ENCODE measurements at places on chromosomes 1 and 21.

DNA sequence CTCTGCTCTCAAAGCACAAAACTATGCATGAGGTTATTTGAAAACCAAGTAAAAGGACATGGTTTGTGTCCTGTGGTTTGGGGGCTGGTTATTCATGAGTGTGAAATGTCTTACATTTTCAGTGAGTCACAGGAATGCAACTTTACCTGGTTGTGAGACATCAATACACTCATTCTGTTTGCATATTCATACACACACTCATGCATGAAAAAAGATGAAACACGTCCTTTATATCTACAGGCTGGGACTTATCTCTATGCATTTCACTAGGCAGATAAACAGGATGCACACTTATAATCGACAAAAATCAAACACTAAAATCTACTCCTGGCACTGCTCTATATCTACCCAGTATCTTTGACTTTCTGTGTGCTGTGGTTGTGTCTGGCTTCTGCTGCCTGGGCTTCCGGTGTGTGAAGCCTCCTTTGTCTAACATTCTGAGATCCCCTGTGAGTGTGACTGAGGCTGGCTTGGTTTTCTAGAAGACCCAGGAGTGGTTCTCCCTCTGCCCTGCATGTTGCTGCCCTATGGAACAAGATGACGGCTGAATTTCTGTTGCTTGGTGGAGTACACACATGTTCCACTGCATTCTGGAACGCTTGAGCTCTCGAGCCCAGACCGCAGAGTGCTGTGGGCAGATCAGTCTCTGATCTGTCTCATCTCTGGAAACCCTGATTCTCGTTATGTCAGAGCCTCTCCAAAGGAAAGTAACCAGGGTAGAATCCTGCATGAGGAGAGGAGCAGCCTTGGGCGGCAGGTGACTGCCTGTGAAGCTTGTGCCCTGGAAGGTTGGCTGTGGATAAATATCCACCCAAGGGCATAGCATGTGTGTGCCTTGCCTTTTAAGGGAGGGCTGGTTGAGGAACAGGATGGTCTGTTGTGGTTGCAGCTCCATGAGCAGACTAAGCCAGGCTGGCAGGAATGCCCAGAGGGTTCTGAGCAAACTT is 19.7 kb upstream of the FASLG start:
- peak; percentile 17 for DNase-seq

DNA sequence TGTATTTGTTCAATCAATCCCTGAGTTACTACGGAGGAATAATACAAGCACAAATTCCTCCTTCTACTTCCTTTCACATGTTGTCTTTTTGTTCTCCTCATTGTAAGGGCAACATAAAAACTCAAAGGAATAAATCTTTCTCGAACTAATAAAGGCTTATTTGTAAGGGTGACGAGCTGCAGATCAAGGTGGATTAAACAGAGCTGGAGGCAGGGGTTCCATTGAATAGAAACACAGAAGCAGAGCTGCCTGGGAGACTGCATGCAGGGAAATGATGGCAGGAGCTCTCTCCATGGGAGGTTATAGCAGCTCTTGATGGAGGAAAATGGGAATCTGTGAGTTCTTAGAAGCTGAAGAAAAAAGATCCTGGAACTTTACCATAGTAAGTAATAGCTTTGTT is 160.2 kb downstream of the CYYR1 start:
- no peak for DNase-seq

GRCh38 chr1:116287341-116288200 is 85.5 kb upstream of the ATP1A1 start:
- DNase-seq: no peak

DNA sequence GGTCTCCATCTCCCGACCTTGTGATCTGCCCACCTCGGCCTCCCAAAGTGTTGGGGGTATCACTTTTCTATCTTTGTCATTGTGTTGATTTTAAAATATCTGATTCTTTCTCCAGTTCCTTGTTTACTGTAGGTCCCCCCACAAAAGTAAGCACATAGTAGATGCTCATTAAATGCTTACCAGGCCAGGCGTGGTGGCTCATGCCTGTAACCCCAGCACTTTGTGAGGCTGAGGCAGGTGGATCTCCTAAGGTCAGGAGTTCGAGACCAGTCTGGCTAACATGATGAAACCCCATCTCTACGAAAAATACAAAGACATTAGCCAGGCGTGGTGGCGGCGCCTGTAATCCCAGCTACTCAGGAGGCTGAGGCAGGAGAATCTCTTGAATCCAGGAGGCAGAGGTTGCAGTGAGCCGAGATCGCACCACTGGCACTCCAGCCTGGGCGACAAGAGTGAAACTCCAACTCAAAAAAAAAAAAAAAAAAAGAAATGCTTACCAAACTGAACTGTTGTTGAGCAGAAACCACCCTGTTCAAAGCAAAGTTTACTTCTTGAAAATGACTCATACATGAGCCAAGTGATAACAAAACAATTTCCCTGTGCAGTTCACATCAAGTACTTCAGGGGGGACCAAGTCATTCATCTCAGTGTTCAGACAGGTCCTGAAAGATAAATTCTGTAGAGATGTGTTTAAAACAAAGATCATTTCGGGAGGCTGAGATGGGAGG is 24.3 kb upstream of the NID1 start:
- DNase-seq: no peak

DNA sequence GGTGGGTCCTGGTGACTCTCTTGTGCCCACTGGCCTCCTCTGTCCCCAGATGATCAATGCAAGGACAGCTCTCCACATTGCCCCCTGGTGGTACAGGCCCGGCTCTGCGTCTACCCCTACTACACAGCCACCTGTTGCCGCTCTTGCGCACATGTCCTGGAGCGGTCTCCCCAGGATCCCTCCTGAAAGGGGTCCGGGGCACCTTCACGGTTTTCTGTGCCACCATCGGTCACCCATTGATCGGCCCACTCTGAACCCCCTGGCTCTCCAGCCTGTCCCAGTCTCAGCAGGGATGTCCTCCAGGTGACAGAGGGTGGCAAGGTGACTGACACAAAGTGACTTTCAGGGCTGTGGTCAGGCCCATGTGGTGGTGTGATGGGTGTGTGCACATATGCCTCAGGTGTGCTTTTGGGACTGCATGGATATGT is 10.8 kb downstream of the ADAMTSL4 start:
- peak; percentile 59 for DNase-seq

- no peak for DNase-seq
Measured at GRCh38 chr1:232045139-232045994, 418.8 kb downstream of the DISC1 start.

- no peak for DNase-seq
Measured at GRCh38 chr1:15272009-15272781, 25.2 kb downstream of the FHAD1 start.

GRCh38 chr1:10019561-10019960 is 13.2 kb upstream of the UBE4B start:
- no peak for DNase-seq

- no peak for DNase-seq
Measured at GRCh38 chr1:210633636-210634035, 304.9 kb downstream of the HHAT start.

- no peak for DNase-seq
Measured at GRCh38 chr1:245978915-245979314, 528.2 kb downstream of the SMYD3 start.

DNA sequence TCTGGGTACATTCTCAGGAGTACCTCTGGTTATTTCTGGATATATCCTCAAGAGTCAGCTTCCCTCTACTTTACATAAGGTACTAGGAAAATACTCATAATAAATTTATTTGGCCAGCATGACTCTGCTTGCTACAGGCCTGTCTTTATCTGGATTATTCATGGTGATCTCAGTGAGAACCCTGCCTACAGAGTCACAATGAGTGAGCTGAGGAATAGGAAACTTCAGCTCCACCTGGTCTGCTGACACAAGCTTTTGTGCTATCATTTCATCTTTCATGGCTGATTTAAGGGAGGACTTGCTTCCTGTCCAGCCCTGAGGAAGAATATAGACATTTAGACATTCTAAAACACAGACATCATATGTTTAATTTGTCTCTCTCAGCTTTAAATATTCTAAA is 19.5 kb upstream of the SUCO start:
- DNase-seq: no peak

- no peak for DNase-seq
Measured at GRCh38 chr1:220770245-220770913, 16.3 kb upstream of the MTARC1 start.

DNA sequence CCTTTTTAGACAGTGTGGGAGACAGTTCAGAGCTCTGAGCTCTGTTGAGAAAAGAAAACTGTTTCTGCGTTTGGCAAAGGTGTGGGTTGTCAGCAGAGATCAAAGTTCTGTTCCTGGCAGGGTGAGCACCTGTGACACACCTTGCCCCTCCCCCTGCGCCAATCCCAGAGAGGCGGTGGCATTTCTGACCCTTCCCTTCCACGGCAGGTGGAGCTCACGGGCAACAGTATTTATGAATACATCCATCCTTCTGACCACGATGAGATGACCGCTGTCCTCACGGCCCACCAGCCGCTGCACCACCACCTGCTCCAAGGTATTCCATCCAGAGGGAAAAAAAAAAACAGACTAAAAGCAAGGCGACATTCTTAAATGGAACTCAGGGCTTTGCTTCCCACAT is 20.7 kb downstream of the SIM2 start:
- no peak for DNase-seq

- DNase-seq: no peak
Measured at GRCh38 chr21:38413958-38414548, 84.2 kb downstream of the ERG start.

DNA sequence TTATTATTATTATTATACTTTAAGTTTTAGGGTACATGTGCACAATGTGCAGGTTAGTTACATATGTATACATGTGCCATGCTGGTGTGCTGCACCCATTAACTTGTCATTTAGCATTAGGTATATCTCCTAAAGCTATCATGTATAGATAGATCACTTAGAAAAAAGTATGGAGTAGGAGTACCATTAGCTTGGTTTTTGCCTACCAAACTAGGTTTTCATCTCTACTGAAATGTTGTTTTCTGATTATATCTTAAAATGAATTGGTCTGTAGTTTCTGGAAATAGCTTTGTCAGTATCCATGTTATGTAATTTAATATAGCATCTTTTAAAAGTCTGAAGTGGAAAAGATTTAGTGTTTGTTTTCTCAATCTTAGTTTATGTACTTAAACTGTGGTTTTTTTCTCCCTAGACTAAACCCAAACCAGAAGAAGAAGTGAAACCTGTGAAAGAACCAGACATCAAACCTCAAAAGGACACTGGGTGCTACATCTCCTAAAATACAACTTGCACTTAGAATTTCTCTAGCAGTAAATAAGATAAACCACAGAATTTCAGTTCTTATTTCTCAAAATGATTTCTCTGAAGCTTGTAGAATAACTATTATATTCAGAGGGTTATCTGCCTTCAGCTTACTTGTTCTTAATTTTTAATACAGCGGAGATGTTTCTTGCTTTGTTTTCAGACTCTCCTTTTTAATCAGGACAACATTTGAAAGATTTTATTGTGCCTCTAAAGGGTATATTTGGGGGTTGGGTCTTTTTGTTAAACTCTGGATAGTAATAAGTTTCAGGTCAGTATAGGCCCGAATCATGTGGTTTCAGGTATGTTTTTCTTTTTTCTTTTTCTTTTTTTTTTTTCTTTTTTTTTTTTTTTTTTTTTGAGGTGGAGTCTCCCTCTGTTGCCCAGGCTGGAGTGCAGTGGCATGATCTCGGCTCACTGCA is 4.5 kb upstream of the FAM177B start:
- no peak for DNase-seq

DNA sequence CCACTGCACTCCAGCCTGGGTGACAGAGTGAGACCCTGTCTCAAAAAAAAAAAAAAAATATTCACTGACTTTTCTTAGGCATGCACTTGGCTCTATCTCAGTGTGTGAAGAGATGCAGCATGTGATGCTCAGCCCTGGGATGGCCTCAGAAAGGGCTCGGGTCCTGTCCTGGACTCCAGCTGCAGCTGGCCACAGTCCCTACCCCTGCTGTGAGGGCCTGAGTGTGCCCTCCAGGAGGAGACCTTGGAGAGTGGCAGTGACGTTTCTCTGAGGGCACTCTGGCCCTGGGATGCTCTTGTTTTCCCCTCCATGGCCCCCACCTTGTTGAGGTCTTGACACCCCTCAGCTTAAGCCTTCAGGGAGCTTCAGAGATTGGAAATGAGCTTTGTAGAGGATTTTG is 81.9 kb upstream of the POU3F1 start:
- no peak for DNase-seq

DNA sequence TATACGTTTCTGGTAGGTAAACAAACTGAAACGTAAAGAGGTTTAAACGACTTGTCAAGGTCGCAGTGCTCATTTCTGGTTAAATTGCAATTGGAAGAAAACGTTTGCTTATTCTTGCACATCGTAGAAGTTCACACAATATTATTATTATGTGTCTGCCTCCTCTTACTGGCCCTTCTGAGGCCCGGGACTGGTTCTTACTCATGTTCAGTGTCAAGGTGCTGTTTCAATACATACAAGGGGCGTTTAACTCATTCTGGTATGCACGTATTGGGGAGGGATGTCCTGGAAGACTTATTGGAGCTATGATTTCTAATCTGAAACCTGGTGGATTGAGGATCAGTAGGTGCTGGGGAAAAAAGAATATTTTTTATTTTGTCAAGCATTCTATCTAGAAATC is 932 bp downstream of the RPF1 start:
- DNase-seq: no peak

DNA sequence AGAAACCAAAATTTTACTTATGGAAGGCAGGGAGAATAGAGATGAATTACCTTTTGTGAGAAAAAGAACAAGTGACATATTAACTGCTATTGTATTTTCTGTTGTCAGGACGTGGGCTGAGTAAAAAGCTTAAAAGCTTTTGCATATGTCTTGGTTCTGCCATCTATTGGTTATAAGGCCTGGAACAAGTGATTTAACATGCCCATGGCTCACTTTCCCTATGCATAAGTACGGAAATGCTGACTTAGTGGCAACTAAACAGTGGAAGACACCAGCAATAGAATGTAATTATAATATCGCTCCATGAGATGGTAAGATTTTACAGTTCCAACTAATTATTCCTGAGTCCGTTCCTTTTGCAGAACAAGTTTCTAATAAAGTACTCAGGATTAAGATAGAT is 6.7 kb upstream of the CTSS start:
- DNase-seq: no peak

- no peak for DNase-seq
Measured at GRCh38 chr21:37871121-37871862, 45.0 kb downstream of the KCNJ6 start.

DNA sequence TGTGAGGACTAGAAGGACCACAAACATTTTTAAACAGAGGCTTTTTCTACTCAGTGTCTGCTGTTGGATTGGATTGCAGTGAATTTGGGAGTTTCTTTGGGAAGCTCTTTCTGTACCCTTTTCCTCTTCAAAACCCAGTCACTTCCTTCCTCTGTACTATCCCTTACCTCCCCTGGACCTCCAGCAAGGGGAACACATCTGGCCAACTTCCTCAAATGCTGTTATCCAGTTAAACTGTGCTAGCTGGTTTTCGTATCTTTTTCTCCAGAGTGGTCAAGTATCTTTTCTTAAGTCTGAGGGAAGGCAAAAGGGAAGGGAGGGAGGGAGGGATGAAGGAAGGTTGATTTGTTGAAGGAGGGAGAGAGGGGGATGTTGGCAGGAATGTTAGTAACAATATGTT is 99.2 kb upstream of the TNR start:
- no peak for DNase-seq

GRCh38 chr1:81409262-81409661 is 391.5 kb upstream of the ADGRL2 start:
- DNase-seq: no peak

- DNase-seq: no peak
Measured at GRCh38 chr1:18643154-18644012, 12.7 kb downstream of the PAX7 start.

GRCh38 chr1:17544776-17545350 is 5.4 kb downstream of the ARHGEF10L start:
- DNase-seq: no peak

Data from activated naive CD4-positive, alpha-beta T cell (primary cell).